Renal cortex interstitium (tissue), 15 donors: ENCODE measurements at places on chromosomes 3 and 15.

GRCh38 chr3:167862104-167862730, 126.7 kb downstream of the SERPINI1 start:
- no peak for DNase-seq

- no peak for DNase-seq
Measured at GRCh38 chr3:12588039-12589009, 31.4 kb downstream of the MKRN2 start.

GRCh38 chr3:42148982-42149432, 57.9 kb downstream of the TRAK1 start:
- DNase-seq, result peak; percentile 85

DNA sequence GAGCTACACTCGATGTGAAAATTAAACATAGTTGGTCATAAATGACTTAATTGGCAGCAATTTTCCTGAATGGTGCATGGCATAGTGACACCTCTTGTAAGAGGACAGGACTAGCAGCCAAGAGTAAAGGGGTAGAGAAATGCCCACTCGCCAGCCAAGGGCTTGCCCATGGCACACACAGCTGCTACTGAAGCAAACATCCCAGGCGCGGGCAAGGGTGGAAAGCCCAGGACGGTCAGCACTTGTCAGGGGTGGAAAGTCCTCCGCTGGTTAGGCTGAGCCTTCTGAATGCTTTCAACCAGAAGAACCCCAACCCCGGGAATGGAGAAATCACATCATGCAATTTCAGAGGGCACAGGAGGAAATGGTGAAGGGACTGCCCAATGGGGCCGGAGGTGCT, 31.6 kb downstream of the BDH1 start:
- DNase-seq, result no peak

DNA sequence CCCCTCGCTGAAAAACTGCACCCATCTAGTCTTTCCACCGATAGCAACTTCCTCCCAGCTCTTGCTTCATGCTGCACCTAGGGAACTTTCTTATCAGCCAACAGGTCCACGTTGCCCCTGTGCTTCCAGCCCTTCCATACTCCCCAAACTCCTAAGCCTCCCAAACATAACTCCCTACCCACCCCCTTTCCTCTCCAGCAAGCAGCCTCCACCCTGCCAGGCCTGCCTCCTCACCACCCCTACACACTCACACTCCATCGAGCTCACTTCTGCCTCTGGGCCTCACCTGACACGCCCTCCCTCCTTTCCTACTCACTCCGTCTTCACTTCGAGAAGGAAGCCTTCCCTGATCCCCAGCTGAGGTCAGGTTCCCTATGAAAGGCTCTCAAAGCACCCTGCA, 8.1 kb downstream of the INSYN1 start:
- DNase-seq, result no peak

DNA sequence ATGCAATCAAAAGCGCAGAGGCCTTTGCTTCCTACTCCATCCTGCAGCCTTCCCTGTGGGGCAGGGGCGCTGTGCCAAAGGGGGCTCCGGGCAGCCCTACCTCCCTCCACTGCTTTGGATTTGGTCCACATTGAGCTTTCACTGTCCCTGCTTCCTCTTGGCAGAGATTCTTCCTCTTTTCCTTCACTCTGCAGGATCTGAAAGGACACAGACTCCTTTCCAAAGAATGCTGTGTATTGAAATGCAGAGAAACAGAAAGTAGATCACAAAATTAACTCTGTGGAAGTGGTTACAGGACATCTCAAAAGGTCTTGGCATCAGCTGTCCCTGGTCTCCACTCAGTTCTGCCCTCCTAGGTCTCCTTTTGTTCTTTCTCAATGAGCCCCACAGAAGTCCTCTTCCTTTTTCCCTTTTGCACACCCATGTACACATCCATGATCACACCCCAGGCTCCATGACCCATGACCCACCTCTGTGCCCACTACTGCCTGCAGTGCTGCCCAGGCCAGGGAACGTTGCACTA, 64.1 kb downstream of the CCR1 start:
- no peak for DNase-seq

DNA sequence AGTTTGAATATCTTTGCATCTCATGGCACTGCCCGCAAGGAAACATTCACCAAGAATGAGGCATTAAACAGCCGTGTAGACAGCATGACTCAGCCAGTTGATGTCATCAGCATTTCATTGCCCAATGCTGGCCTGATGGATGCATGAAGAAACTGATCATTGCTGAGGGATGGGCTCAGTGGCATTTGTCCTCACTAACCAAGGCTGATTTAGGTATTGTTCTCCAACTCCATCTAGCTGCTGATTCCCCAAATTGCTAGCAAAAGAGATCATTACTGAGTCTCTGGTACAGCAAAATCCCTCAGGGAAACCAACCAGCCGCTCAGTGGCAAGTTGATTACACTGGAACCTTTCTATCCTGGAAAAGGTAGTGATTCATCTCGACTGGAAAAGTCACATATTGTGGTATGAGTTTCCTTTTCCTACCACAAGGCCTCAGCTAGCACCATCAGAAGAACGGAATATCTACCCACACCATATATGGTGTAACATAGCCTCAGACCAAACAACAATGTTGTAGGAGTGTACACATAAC, 186.5 kb upstream of the GAP43 start:
- DNase-seq, result no peak

DNA sequence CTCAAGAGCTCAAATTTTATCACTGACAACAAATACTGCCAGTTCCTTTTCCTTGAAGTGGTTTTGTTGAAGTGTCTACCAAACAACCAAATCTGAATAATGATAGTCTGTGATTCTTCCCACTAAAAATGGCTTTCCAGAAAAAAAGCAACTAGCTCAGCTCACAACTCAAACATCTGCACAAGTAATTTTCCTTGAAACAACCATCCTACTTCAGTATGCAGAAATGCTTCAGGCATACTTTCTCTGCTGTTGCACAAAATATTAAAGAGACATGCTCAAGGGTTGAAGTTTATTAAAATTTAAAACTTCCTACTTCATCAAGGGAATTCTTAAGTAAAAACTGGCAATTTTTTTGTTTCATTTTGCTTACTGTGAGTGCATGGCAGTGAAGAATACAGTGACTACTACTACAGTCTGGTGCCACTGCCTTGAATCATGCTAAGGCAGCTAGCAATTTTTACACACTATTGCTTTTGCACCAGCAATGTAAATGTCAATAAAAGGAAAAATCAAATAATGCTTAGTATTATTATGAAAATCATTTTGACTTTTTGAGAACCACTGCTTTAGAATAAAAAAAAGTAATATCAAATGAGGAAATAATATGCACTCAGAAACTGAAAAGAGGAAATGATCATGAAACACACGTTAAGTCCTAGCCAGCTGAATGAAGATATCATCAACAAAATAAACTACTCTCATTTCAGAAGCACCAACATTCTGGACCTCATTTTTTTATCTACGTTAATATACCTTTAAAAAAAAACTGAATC, 33.6 kb downstream of the VPS13C start:
- DNase-seq, result no peak

- no peak for DNase-seq
Measured at GRCh38 chr3:111692593-111693552, 97.7 kb upstream of the ZBED2 start.

GRCh38 chr3:46405301-46406019, 1.4 kb downstream of the CCR5AS start:
- no peak for DNase-seq

- DNase-seq, result no peak
Measured at GRCh38 chr15:100330629-100331215, 11.1 kb downstream of the ADAMTS17 start.

DNA sequence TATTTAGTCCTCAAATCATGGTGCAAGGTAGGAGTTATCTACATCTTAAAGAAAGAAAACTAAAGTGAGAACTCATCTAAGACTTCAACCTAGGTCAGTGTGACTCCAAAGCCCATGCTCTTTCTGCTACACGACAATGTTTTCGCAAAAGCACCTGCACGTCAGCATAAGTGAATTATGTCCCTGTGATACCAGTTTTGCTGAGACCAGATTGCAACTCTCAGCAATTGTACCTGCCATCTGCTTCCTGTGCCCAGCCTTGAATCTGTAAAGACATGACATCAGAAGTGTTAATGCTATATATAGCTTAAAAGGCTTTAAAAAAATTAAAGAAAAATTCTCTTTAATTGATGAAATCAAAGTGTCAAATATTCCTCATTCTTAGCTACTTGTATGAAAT, 43.4 kb downstream of the RETNLB start:
- DNase-seq, result no peak

- peak; percentile 51 for DNase-seq
Measured at GRCh38 chr3:190811775-190812480, 50.6 kb downstream of the GMNC start.

DNA sequence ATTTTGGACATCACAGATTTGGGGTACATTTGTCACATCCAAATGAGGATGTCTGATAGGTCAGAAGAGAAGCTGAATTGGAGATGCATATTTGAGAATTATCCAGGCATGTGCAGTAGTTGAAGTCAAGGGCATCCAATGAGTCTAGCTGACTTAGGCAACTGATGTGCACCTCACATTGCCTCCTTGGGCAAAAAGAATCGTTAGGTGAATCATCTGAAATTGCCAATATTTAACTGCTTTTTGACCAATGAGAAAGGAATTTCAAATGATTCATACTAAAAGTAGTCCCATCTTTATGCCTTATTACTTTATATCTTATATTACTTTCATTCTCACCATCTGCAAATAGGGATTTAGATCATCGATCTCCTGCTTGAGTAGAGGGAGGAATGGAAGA, 117.7 kb downstream of the CD47 start:
- DNase-seq, result no peak

DNA sequence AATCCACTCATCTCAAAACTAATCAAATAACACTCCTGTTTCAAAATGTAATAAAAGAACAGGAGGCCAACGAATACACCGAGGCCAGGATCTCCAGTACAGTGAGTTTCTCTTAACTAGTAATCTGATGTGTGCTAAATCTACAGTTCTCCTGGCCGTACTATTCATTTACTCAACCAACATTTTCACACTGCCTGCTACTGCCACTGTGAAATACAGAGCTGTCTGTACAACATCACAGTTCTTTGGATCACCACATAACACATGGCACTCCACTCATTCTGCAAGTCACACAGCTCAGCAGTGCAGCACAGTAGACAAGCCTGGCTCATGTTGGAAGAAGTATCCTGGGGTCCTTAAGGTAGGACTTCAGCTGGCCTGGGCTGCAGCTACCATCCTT, 21.9 kb downstream of the RIOX2 start:
- no peak for DNase-seq

GRCh38 chr3:170811515-170811914, 58.5 kb downstream of the RPL22L1 start:
- DNase-seq, result no peak

DNA sequence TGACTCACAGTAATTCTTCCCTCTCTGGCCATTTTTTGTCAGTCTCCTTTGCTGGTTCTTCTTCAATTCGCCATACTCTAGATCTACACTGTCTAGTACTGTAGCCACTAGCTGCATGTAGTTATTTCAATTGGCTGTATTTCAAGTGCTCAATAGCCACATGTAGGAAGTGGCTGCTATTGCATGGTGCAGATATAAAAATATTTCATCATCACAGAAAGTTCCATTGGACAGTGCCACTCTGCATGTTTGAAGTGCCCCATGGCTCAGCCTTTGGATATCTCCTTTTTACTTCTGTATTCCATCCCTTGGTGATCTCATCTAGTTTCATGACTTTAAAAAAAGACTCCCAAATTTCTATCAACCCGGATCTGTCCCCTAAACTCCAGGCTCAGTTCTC, 22.1 kb downstream of the PPP2R3A start:
- DNase-seq, result no peak

DNA sequence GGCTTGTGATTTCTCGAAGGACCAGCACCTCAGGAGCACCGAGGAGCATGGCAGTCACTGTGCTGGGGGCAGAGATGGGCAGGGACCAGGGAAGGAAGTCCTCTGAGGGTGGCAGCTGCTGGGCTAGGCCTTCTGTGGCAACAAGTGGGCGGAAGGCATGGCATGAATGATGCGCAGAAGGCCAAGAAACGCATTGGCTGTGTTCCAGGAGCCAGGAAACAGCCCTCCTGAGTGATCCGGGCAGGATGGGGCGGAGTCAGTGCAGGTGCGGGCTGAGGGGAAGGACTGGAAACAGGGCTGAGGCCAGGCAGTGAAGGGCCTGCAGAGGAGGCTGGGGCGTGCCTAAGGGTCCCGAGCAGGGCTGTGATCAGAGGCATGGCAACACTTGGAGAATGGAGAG, 23.6 kb downstream of the MRPS11 start:
- DNase-seq, result no peak

DNA sequence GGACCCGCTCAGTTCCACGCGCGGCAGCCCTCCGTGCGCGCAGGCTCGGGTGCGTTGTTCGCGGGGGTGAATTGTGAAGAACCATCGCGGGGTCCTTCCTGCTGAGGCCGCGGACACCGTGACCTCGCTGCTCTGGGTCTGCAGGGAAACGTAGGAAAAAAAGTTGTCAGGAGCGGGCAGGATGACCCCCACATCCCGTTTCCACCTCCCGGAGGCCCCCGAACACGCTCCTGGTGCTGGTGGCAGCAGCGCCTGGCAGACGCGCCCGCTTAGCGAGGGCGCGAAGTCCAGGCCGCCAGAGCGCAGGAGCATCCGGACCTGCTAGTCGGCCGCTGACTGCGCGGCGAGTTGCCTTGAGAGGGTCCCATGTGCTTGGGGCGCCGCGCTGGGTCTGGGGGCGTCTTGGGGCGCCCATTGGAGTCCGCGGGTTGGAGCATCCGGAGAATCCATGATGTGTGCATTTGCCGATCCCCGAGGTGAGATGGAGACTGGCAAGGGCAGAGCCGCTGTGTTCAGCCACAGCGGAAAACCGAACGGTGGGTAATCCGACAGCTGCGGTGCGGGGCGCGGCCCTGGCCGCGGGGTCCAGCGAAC, 520 bp downstream of the GREM1 start:
- DNase-seq, result no peak

DNA sequence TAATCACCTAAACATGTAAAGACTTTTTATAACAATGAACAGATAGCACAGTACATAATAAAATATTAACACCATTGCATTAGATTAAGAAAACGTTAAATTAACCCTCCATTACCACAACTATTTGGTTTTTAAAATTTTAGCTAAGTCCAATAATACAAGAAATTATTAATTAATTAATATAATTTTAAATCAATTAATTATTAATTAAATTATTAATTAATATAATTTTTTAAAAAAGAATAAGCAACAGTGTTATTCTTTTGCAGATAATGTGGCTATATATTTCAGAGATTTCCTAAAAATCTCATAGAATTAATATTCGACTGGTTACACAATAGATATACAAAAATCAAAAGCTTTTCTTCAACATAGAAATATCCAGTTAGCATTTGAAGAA, 82.5 kb downstream of the ECT2 start:
- no peak for DNase-seq
